ENCODE measurements at places on chromosomes 7 and 10.

DNA sequence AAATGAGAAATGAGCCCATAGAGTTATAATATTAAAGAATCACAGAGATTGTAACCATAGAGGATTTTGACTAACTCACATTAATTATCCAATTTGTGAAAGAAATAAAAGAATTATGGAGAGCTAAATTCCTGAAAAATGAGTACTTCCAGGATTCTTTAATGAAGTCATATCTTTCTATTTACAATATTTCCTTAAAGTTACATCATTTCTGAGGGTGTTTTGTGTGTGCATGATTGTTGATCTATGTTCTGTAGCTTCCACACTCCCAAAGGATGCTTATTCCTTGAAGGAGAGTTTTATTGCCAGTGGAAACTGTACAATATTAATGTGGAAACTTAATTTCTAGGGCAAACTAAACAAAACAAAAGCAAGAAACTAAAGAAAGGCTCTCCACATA, 299.6 kb downstream of the MDFIC start:
- DNase-seq = no peak

- DNase-seq = no peak
Observed at GRCh38 chr10:22677333-22677732, 37.0 kb downstream of the PIP4K2A start.

- peak; percentile 57 for DNase-seq
Observed at GRCh38 chr7:134059921-134060320, 67.2 kb upstream of the LRGUK start.

GRCh38 chr10:106255111-106255678, 909.3 kb downstream of the SORCS1 start:
- DNase-seq = no peak

- DNase-seq = no peak
Observed at GRCh38 chr10:125773687-125774543, 1.7 kb downstream of the MMP21 start.

GRCh38 chr10:34762603-34763299, 52.3 kb downstream of the PARD3 start:
- peak; percentile 19 for DNase-seq

DNA sequence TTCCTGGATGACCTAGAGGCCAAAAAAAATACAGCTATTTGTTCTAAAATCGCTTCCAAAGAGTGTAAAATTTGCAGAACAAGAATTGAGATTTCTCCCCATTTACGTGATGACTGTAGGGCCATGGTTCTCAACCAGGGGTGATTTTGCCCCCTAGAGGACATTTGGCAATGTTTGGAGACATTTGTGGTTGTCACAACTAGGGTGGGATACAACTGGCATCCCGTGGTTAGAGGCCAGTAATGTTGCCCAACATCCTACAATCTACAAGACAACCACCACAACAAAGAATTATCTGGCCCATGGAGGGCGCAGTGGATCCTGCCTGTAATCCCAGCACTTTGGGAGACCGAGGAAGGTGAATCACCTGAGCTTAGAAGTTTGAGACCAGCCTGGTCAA, 22.8 kb upstream of the MALSU1 start:
- peak; percentile 30 for DNase-seq

Data from DMS53 (cell line).